ENCODE measurements at places on chromosomes 3 and 15.

DNA sequence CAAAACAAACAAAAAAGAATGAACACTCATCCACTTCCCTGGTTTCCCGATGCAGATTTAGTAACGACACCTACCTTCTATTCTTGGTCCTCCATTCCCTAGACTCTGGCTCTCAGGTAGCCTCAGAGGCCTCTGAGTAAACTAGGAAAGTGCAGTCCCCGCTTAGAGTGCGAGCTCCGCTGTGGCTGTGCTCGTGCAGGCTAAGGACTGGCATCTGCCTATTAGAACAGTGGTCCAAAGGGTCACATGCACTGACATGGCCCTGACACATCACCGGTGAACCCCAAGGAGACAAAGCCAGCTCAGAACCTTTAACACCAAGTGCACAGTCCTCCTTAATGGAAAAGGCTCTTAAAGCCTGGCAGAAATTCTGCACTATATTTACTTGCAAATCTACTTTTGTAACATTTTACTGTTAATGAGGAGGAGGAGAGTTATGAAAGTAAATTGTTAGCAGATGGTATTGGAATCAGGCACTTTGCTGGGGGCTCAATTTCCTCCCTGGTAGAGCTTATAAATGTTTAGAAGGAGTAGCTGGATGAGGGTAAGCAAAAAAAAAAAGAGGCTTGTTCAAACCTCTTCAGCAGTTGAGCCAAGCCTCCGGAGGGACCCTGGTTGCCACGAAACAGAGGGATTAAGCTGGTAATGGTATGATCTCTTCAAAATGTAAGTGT lies 31.1 kb downstream of the VGLL4 start:
- no peak for DNase-seq

DNA sequence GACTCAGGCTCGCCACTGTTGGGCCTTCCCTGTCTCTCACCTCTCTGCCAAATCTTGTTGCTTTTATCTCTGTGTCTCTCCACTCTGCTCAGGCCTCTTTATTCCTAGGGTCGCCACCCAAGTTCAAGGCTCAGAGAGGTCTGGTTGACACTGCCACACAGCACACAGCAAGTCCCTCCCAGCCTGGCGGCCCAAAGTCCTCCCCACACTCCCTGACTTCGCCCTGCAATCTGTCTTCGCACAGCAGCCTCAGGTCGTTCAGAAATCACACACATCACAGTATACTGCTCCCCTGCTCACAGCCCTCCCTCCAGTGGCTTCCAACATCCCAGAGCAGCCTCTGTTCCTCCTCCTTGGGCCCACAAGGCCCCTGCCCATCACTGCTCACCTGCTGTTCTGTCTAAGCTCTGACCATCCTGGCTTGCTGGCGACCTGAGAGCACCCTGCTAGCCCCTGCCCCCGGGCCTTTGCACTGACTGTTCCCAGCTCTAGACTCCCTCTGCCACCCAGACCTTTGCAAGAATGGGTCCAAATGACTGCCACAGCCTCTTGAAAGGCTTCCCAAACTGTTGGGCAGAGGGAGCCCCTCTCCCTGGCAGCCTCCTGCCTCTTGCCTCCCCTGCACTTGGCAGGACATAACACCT lies 48.4 kb downstream of the MGLL start:
- DNase-seq, result no peak

GRCh38 chr3:134610432-134611385 lies 40.1 kb downstream of the KY start:
- DNase-seq, result no peak

- no peak for DNase-seq
These were observed 39.2 kb upstream of the LEKR1 start for GRCh38 chr3:156787001-156787400.

Measured in inflammatory macrophage (primary cell).